Activated CD4-positive, alpha-beta T cell treated with anti-CD3 and anti-CD28 coated beads, Interleukin-2, amount 50 U/mL, for 16 hours (primary cell): ENCODE measurements at places on chromosomes 11 and 22.

GRCh38 chr22:20427945-20428417, 9.6 kb downstream of the SCARF2 start:
- no peak for DNase-seq

GRCh38 chr11:16962146-16962545, 52.1 kb downstream of the PLEKHA7 start:
- DNase-seq, result no peak

- no peak for DNase-seq
These were observed 136.1 kb downstream of the GRIK4 start for GRCh38 chr11:120647681-120648080.

DNA sequence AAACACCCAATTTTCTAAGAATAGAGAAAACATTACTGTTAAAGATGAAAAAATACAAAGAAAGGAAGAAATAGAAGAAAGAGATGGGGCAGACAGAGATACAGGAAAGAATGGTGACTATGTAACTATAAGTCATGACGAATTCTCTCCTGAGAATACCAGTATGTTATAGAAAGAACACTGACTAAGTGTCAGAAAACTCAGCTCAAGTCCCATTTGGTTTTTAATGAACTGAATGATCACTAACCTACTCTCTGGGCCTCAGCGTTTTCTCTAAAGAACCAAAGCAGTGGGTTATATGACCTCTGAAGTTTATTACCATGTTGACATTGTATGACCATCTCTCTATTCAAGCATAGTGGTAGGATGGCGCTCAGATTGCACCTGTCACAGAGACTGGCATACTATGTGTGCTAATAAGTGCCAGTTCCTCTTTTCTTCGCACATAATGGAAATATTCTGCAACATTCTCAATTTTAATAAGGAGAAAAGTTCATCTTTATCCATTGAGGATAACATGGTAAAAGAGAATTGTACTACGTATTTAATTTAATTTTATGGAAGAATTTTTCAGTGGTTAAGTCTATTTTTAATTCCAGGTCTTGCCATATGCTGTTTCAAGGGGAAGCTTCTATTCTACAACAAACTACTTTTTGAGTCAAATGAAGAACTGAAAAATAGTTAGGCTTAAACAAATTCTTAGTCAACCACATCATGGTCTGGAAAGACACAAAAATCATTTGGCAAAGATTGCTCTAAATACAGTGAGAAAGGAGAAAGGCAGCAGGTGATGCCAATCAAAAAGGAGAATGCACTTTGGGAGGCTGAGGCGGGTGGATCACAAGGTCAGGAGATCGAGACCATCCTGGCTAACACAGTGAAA, 25.0 kb upstream of the EED start:
- no peak for DNase-seq
